ENCODE measurements at places on chromosomes 3 and 15.

DNA sequence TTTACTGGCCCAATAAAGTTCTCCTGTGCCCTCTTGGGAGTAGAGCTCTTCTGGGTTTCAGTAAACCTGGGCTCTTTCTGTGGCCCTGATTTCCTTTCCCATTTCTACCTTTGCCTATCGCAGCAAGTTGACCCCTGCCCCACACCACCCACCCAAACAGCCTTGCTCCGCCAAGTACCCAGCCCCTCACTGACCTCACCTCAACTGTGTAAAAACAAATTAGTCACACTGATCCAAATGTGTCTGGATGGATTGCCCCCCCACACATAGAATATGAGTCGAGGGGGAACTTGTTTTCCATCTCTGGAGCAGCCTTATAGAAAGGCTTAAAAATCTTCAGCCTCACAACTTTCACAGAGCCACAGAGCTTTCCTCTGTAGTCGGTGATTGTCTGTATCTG is 28.6 kb upstream of the VEPH1 start:
- DNase-seq, result no peak

GRCh38 chr3:159861369-159861987 is 127.2 kb upstream of the IL12A start:
- no peak for DNase-seq

- DNase-seq, result peak; percentile 5
Measured at GRCh38 chr15:53197426-53197839, 407.3 kb upstream of the ONECUT1 start.

DNA sequence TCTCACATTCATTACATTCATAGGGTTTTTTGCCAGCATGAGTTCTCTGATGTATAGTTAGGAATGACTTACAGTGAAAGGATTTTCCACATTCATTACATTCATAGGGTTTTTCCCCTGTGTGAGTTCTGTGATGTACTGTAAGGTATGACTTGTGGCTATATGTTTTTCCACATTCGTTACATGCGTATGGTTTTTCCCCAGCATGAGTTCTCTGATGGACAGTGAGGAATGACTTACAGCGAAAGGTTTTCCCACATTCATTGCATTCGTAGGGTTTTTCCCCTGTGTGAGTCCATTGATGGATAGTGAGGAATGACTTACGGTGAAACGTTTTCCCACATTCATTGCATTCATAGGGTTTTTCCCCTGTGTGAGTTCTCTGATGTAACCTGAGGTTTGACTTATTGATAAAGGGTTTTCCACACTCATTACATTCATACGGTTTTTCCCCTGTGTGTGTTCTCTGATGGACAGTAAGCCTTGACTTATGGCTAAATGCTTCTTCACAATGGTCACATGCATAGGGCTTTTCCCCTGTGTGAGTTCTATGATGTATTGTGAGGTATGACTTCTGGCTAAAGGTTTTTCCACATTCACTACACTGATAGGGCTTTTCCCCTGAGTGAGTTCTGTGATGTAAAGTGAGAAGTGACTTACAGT is 47.4 kb downstream of the ZNF717 start:
- DNase-seq, result no peak

Measured in DMS153 (cell line).